ENCODE measurements at places on chromosomes 4 and X.

- peak; percentile 39 for DNase-seq
Observed at GRCh38 chrX:85544609-85545008, 165.1 kb upstream of the POF1B start.

GRCh38 chr4:10200869-10201268 lies 84.3 kb upstream of the WDR1 start:
- no peak for DNase-seq

- DNase-seq: no peak
Observed at GRCh38 chr4:99061048-99061700, 27.4 kb downstream of the ADH5 start.

- no peak for DNase-seq
Observed at GRCh38 chr4:102103368-102103767, 241.9 kb downstream of the SLC39A8 start.

DNA sequence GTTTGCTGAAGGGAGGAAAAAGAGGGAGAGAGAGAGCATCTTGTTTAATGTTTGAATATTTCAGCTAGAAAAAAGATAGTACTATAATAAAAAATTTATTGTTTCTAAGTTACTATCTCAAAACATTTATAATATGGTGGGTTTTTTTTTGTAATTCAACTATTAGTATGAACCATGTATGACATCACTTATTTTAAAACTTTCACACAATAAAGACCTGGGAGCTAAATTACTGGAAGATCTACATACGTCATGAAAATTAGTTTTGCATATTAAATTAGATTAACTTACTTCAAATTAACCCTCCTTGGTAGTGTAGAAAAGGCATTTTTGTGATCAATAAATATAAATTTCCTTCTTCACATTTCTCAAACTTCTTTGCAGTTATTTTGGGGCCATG lies 432.0 kb upstream of the SLIT2 start:
- no peak for DNase-seq

DNA sequence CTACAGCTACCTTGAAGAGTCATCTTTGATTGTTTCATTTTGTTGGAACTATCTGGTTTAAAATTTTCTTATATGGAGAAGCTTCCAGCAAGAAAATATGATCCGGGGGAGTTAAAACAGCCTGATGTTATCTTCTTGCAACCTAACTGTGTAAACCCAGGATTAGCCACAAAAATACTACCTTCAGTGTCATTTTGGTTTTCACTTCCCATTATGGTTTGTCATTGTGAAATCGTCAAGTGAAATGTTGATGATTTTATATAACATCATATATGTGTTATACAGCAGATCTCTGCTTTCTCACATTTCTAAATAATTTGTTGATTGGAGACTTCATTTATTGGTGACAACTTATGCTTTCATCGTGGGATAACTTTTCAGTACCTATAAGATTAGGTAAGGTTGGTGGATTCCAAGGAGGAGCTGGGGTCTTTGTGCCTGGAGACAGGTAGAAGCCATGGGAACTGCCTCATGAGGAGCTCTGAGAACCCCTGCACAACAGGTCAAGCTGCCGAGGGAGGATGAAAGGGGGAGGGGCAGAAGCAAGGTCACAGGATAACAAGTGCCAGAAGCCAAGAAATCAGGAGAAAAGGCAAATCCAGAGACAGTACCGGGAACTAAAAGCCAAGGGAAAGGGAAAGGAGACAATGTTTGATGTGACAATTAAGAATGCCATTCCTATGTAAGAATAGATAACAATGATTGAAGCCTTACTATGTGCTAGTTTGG lies 7.2 kb downstream of the ARHGAP24 start:
- no peak for DNase-seq

- no peak for DNase-seq
Observed at GRCh38 chr4:102168580-102168979, 176.7 kb downstream of the SLC39A8 start.

DNA sequence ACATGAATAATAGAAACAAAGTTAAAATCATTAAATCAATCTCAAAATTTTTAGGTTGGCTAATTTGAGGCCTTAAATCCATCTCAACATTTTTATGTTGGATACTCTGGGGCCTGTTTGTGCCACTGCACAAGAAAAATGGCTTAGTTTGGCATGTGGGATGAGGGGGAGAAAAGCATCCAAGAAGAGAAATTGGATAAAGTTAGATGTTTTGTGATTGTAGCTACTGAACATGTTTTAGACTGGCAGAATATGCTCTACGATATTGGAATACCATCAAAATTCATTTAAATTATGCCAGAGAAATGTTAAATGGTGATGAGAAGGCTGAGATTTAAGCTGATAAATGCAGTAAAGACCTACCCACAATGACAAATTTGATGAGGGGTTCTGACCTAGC lies 376.9 kb downstream of the CXXC4 start:
- DNase-seq: no peak

GRCh38 chr4:69877453-69877852 lies 17.5 kb upstream of the SULT1E1 start:
- DNase-seq: no peak

GRCh38 chrX:139120760-139121159 lies 409.2 kb upstream of the FGF13 start:
- no peak for DNase-seq

DNA sequence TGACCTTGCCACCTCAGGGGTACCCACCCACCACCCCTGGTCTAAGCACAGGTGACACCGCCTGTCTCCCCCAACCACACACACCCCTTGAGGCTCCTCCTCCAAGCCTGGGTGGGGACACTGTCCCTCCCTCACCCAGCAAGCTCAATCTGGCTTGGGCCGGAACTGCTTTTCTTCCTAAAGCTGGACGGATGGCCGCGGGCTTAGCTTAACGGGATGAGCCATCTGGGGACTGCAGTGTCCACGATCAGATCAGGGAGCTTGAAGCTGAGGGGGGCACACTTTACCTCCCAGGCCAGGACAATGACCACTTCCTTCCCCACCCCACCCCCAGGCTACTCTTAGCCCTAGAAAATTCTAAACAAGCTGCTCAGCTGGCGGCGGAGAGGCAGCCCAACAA lies 1.0 kb upstream of the SLC6A8 start:
- DNase-seq: no peak

DNA sequence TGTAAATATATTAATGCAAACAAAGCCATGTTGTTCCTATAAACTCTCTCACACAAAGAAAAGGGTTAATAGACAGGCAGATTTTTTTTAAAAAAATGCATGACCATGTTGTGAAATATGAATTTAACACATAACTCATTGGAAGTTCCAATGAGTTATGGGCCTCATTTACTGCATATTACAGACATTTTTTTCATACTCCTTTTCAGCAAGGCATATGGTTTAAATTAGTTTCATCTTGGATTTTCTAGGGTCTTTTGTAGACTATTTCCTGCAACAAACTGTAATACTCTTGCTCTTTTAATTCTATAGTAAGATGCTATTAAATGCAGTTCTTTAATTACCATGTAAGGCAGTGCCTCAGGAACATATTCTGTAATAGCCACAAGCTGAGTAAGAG lies 323.1 kb downstream of the GBA3 start:
- no peak for DNase-seq

DNA sequence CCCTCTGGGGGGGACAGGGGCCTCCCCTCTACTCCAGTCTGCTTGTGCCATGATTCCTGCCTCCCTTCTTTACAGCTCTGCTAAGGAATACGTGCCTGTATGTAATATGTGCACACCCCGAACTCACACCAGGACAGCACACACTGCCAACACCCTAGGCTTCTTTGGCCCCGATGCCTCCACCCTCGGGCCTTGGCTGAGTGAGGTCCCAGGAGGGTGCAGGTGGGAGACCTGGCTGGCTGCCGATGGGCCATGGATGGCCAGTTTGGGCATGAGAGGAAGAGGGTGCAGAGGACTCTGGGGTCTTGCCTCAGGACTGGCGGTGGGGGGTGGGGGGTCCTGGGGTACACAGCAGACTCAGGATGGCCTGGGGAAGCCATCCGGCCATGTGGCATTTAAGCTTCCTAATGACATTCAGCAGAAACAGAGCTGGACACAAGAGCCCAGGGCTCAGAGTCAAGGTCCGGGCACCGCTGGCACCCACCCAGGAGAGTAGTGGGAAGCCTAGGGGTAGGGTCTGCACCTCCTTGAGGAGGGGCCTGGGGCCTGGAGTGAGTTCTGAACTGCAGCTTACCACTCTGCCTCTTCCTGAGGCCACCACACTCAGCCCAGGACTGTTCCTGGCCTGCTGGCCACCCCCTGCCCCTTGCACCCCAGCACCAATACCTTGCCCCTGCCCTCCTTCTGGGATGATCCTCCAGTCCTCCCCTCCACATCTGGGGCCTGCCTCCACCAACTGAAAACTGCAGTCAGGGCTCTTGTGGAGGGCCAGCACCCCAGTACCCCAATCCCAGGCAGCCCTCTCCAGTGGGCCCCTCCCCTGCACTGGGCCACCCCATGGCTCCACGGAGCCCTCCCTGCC lies 2.1 kb upstream of the PCGF3 start:
- DNase-seq: no peak

GRCh38 chr4:79935274-79935673 lies 137.8 kb downstream of the ANTXR2 start:
- no peak for DNase-seq

- DNase-seq: no peak
Observed at GRCh38 chr4:189765736-189766135, 174.9 kb upstream of the FRG1 start.

DNA sequence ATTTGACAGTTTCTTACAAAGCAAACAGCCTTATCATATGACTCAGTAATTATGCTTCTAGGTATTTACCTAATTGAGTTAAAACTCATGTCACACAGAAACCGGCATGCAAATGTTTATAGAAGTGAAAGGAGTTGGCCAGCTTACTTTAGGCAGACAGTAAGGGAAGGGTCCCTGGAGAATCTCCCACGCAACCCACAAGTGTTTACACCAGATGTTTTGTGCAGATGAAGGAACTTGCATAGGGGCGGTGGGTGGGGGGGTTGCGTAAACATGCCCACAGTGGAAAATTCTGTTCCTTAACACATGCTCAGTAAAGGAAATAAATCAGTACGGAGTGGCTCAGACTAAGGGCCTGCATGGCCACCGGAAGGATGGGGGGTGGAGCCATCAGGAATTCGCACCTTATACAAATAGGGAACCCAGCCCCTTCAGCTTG lies 330.5 kb upstream of the AADAT start:
- DNase-seq: peak; percentile 97

DNA sequence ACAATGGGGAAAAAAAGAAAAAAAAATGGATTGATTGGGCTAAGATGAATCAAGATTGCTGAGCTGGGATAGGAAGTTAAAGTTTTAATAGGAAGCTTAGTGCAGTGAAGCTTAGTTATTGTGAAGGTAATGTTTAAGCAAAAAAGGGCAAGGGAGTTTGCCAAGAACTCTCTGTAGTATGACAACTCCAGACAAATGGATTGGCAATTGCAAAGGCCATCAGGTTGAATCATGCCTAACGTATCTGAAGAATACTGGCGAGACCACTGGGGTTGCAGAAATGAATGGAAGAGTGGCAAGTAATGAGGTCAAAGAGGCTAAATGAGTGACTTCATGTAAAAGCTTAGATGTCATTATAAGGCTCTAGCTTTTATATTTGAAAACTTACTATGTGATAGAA lies 1654.0 kb downstream of the PCDH7 start:
- DNase-seq: no peak

GRCh38 chrX:34638116-34638515 lies 19.0 kb downstream of the TMEM47 start:
- DNase-seq: peak; percentile 54

DNA sequence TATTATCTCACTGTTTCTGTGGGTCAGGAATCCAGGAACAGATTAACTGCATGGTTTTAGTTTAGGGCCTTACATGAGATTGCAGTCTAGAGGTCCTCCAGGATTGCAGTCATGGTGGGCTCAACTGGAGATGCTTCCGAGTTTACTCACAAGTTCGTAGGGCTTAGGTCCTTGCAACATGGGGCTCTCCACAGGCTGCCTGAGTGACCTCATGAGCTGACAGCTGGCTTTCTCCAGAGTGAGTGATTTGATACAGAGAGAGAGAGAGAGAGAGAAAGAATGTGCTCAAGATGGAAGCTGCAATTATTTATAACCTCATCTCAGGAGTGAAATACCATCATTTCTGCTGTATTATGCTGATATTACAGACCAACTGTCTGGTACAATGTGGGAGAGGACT lies 168.9 kb downstream of the GPAT3 start:
- no peak for DNase-seq

DNA sequence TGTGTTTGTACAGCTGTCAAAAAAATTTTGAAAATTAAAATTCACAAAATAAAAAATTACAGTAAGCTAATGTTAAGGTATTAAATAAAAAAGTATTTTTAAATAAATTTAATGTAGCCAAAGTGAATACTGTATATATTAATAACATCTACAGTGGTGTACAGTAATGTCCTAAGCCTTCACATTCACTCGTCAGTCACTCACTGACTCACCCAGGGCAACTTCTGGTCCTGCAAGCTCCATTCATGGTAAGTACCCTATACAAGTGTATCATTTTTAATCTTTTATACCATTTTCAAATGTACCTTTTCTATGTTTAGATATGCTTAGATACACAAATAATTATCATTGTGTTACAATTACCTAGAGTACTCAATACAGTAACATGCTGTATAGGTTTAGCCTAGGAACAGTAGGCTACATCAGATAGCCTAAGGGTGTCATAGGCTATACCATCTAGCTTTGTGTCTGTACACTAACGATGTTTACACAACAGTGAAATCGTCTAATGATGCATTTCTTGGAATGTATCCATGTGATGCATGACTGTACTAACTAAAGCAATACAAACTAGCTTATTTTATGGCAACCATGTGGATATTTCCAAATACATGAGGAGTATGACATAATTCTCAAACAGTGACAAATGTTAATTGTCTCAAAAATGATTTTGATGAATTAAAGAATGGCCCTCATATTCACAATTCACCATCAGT lies 13.7 kb downstream of the DDX60 start:
- no peak for DNase-seq

- no peak for DNase-seq
Observed at GRCh38 chrX:8784162-8784561, 17.0 kb downstream of the FAM9A start.

GRCh38 chr4:94452476-94453371 lies 982 bp downstream of the PDLIM5 start:
- peak; percentile 65 for DNase-seq

- DNase-seq: no peak
Observed at GRCh38 chr4:108201774-108202173, 33.0 kb upstream of the LEF1 start.
